ENCODE measurements at places on chromosomes 2 and 18.

GRCh38 chr2:96108541-96109360 lies 7.6 kb downstream of the ADRA2B start:
- DNase-seq = no peak

- DNase-seq = no peak
These were observed 182.4 kb upstream of the TMEFF2 start for GRCh38 chr2:192377173-192377572.

DNA sequence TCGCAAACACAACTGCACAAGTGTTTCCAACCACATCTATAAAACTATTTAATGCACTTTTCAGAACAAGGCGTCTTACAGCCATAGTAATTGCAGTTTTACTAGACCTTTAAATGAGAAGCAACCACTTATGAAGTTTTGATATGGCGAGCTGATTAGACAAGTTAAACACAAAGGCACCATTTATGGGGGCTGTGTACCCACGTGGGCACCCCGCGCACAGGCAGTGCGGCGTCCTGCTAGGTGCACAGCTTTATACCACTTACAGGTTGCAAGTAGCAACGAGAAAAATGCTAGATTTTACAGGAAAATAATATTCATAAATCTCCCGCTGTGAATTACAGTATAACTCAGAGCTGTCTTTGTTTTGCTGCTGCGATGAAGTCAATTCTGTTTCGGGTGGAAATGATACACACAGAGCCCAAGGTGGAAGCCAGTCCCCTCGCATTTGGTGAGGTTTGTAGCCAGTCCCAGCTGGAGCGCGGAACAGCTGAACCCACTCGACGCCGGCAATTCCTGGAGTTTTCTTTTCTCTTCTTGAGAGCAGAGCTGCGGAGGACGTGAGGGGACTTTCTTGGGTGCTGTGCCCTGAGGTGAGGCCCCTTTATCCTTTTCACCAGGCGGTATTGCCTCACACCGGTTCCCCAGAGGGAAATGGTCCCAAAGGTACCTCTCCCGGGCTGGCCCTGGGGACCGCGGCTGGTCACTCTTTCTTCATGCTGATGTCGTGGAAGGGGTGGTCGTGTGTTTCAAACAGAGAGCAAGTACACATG lies 76.7 kb downstream of the PTGR3 start:
- no peak for DNase-seq

- DNase-seq = no peak
These were observed 299.7 kb downstream of the TNS1 start for GRCh38 chr2:217703102-217703501.

DNA sequence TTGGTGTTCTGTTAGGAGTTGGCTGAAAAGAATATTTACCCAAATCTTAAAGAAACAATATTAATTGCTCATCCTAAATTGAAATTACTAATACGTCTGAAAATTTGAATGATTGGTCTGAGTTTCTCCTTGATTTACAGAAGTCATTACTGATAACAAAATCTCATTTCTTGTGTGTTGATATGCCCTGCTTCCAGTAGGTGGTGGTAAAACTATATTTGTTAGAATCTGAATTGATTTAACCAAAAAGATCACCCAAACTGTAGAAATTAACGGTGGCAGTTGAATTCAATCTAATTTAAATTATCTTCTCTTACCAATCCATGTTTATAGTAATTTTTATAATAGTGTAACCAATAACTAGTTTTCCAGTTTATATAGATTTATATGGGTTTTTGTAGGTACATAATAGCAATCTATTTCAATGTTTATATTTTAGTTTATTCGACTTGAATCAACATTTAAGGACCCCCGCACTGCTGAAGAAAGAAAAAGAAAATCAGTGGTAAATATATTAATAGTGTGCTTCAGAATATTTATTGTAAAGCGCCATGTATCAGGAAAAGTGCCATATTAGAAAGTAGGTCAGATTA lies 38.3 kb downstream of the PAPOLG start:
- DNase-seq = no peak
